Tongue (tissue), 3 donors: ENCODE measurements at places on chromosomes 1 and 21.

DNA sequence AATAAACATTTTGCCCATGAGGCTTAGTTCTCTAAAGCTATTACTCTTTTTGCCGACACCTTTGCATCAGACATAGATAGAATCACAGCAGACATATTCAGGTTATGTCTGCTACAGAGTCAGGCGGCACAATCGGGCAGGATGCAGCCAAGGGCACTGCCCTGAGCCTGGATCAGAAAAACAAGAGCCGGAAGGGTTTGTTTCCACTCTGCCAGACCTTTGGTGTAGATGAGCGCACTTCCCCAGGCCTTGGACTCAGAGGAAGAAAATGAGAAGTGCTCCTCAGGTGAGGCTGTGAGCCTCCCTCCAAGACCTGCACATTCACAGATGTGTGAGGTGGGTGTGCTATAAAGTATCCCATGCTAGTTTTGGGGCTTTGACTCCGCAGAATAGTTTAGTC, 43.7 kb downstream of the GNG12 start:
- DNase-seq = no peak

DNA sequence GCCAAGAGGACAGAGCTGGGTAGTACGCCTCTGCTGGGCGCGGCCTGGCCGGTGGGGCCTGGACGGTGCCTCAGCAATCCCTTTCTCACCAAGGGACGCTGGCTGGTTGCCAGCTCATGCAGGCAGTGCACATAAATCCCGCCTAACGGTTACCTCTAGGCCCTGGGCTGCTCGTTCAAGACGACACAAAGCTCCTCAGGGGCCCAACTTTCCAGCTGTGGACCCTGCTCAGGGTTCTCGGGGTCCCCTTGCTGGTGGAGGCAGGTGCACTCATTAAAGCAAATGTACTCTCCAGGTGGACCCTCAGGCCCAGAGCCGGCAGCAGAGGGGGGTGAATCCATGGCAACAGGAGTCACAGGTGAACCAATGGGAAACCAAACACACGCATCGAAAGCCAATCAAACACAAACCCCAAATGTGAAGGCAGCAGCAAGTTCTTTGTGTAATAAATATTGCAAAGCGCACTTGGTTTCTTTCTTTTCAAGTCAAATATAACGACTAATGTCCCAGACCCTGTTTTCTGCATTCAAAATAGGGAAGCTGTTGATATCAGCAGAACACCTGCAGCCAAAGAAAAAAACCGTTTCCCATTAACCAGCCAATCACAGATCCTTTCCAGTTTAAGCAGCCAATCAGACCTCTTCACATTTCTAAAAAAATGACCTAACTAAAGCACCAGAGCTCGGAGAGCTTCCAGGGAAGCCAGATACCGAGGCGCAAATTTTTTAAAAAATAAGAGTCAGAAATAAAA, 26.1 kb upstream of the CLSTN1 start:
- no peak for DNase-seq

DNA sequence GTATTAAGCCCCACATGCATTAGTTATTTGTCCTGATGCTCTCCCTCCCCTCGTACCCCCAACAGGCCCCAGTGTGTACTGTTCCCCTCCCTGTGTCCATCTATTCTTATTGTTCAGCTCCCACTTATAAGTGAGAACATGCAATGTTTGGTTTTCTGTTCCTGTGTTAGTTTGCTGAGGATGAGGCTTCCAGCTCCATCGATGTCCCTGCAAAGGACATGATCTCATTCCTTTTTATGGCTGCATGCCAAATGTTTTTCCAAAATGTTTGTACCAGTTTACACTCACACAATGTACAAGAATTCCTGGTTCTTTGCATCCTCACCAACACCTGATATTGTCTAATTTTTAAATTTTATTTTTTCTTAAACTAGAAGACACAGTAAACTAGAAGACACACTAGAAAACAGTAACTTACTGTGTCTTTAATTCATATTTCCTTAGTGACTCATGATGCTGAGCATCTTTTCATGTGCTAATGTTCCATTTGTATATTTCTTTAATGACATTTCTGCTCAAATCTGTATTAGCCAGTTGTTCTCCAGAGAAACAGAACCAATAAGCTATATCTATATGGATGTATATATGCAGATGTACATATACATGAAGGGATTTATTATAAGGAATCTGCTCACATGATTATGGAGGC, 19.4 kb upstream of the USP1 start:
- DNase-seq = no peak

GRCh38 chr1:232699814-232700213, 69.9 kb upstream of the SIPA1L2 start:
- no peak for DNase-seq

DNA sequence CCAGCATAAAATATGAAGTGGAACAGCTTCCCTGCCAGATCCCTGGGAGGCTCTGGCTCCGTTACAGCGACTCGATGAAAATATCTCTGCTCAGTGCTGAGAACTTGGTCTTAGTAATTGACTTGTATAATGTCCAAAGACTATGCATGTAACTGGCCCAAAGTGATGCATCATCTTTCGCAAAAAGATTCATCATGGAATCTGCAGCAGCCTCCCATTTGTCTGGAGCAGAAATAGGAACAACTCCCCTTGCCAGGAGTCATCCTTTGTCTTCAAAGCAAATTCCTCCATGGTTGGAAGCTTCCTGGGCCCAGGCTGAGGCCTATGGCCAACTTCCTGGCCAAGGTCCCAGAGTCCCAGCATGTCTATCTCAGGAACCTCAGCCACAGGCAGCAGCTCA, 16.9 kb upstream of the SLC6A17 start:
- no peak for DNase-seq
